Stimulated activated naive B cell treated with anti-CD40 and anti-IgM and Interleukin-4, amounts not matched to agents 10 μg/mL and 1 μg/mL and 100 μg/mL, for 72 hours (primary cell): ENCODE measurements at places on chromosomes 11 and 22.

DNA sequence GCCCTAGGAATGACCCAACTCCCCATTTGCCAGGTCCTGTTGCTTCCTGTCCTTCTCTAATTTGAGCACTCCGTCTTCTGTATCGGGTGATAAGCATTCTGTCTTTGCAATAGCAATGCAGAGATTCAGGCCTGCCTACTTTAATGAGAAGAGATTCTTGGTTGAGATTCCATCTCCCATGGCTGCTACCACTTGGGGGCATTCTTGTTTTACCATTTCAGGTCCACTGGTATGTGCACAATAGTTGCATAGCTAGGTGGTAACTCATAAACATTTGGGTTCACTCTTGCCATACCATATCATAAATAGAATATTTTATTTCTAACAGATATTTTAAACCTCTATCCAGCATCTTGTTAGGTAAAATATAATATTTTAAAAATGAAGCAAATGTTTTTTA lies 34.4 kb upstream of the CALCB start:
- no peak for DNase-seq
- H3K27ac ChIP-seq, result no peak overlapping the region
- peaks cover 8% of the 10 kb centered on the region for H3K27me3 ChIP-seq
- H3K36me3 ChIP-seq, result no peaks in the 10 kb centered on the region
- no peak overlapping the region for H3K4me3 ChIP-seq

GRCh38 chr11:66277471-66278362 lies at the start of gene CNIH2:
TSS of gene CNIH2 (plus strand) at chr11:66278175. CDS start at chr11:66278457, 282 bp downstream.
- peak within 1 kb of the TSS; percentile 78 for H3K4me3 ChIP-seq
- no peak for DNase-seq
- H3K27me3 ChIP-seq, result peaks cover 22% of the 10 kb centered on the region
- H3K27ac ChIP-seq, result peak within 1 kb of the TSS; percentile 71

DNA sequence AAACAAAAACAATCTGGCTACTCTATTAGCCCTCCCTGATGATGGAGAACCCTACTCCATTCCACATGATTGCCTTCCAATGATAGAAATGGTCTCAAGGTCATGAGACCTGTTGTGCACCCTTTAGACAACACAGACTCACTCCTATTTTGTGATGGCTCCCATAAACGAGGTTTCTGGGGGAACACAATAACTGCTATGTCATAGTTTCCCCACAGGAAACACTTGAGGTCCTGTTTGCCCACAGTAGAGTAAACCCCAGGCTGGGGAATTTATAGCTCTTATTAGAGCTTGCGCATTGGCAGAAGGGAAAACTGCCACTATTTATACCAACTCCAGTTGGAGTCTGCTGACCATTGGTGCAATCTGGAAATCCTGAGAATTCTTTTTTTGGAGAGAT lies 28.7 kb downstream of the MIF start:
- no peak for DNase-seq
- H3K4me3 ChIP-seq, result no peak overlapping the region
- H3K4me1 ChIP-seq, result no peaks in the 10 kb centered on the region
- H3K27me3 ChIP-seq, result no peaks in the 10 kb centered on the region
- no peak overlapping the region for H3K27ac ChIP-seq

DNA sequence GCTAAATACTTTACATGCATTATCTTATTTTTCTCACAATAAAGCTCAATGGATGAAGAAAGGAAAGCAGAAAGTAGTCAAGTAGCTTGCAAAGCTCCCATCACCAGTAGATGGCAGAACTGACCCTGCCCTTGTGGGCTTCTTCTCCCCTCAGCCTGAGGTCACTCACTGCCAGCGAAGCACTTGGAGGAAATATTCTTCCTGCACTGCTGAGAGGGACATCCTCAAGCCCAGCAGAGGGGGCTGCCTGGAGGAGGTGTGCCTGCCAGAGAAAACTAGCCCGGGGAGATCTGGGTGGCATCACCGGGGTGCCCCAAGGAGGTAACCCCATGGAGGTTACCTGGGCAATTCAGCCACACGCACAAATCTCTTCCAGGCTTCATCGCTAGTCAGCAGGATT lies 6.6 kb downstream of the APOL4 start:
- peaks cover 13% of the 10 kb centered on the region for H3K4me1 ChIP-seq
- no peaks in the 10 kb centered on the region for H3K36me3 ChIP-seq
- peak; percentile 20 for DNase-seq
- no peak overlapping the region for H3K4me3 ChIP-seq

DNA sequence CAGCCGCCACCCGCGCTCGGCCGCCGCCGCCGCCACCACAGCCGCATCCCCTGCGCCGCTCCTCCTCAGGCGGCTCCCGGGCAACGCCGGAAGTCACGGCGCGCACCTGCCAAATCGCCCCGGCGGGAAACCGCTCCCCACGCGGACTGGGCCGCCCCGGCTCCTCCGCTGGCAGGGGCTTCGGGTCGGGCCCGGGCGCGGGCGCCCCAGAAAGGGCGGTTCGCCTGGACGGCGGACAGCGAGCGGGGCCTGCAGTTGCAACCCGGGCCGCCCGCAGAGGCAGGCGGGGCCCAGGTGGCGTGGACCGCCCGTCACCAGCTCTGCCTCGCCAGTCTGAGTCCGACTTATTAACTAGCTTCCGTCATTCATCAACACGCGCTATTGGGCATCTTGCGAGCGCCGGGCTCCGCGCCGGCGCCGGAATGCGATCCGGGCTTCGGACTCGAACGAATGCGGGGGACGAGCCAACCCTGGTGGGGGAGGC lies at the start of gene HIRA:
Gene HIRA (minus strand): TSS at position 85 of the 484 bp plus-strand sequence. CDS start 257 bp downstream, outside the sequence.
- peaks cover 66% of the 10 kb centered on the region for H3K4me1 ChIP-seq
- H3K27me3 ChIP-seq, result no peaks in the 10 kb centered on the region
- peak within 1 kb of the TSS; percentile 98 for H3K4me3 ChIP-seq
- H3K36me3 ChIP-seq, result peaks cover 9% of the 10 kb centered on the region

GRCh38 chr22:46742576-46743221 lies 4.6 kb upstream of the CERK start:
- H3K4me3 ChIP-seq, result no peak overlapping the region
- peaks cover 6% of the 10 kb centered on the region for H3K36me3 ChIP-seq
- peaks cover 10% of the 10 kb centered on the region for H3K4me1 ChIP-seq
- no peak for DNase-seq
- H3K27ac ChIP-seq, result peak overlapping the region; percentile 25

GRCh38 chr11:14073849-14074476 lies 111.4 kb downstream of the SPON1 start:
- H3K36me3 ChIP-seq, result no peaks in the 10 kb centered on the region
- H3K27ac ChIP-seq, result no peak overlapping the region
- no peak for DNase-seq
- peaks cover 5% of the 10 kb centered on the region for H3K4me1 ChIP-seq
- no peak overlapping the region for H3K4me3 ChIP-seq

GRCh38 chr22:27795053-27795452 lies 6.5 kb downstream of the MN1 start:
- DNase-seq, result no peak
- no peaks in the 10 kb centered on the region for H3K4me1 ChIP-seq
- no peak overlapping the region for H3K4me3 ChIP-seq

GRCh38 chr11:129817534-129818051 lies 1.9 kb downstream of the TMEM45B start:
- no peak overlapping the region for H3K27ac ChIP-seq
- no peak overlapping the region for H3K4me3 ChIP-seq
- H3K27me3 ChIP-seq, result peaks cover 48% of the 10 kb centered on the region
- H3K4me1 ChIP-seq, result peaks cover 6% of the 10 kb centered on the region

DNA sequence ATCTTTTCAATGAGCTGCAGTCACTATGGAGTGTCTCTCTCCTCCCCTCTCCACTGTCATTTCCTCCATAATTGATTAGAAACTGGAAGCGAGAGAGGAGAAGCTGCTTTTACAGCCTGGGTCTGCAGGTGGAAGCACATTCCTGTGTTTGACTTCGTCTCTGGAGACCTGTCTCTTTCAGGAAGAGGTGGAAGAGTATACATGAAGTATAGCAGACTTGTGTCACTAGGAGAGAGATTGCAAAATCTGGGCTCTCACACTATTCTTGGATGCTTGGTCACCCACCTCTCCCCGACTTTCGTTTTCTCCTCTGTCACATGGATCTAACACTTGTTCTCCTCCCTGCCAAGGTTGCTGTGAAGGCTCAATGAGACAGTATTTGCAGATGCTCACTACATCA lies 323.3 kb downstream of the NTM start:
- H3K27me3 ChIP-seq, result peaks cover 32% of the 10 kb centered on the region
- peaks cover 3% of the 10 kb centered on the region for H3K36me3 ChIP-seq
- no peak for DNase-seq
- H3K27ac ChIP-seq, result no peak overlapping the region

DNA sequence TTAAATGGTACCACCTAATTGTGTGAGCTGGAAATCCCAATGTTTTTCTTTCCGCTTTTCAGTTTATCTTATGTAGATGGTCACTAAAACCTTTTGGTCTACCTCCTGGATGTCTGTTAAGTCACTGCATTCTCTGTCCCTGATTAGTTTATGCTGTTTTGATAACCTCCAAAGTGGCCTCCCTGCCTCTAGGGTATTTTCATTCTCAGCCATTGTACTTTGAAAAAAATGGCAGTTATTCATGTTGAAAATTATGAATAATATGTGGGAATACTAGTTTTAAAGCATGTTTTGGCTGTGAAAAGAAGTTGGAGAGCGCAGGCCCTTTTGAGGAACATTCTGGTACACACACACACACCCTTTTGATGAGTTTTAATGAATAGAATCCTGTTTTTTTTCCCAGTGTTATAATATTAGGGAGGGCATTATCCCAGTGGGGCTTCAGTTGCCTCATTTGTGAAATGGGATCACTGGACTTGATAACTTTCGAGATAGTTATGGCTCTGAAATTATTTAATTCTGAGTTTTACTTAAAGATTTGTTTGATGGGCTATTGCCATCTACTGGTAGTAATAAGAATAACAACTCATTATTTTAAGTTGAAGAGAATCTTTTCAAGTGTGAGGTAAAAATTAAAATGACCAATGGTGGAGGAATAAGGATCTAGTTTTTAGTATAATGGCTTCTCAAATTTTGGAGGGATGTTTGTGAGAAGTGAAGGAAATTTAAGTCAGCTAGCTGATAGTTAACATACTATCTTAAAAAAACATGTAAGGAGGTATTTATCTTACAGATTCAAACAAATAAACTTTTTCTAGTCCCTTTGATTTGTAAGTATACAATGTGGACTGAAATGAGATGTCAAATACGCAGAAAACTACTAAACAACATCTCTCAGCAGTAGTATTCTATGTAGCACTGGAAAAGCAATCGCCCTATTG lies 3.9 kb downstream of the FDX1 start:
- no peaks in the 10 kb centered on the region for H3K27me3 ChIP-seq
- no peak overlapping the region for H3K27ac ChIP-seq
- peaks cover 14% of the 10 kb centered on the region for H3K36me3 ChIP-seq
- no peak overlapping the region for H3K4me3 ChIP-seq
- no peak for DNase-seq

GRCh38 chr11:126136507-126136906 lies 73.8 kb upstream of the CDON start:
- no peak overlapping the region for H3K27ac ChIP-seq
- no peak for DNase-seq
- H3K36me3 ChIP-seq, result no peaks in the 10 kb centered on the region
- H3K4me1 ChIP-seq, result no peaks in the 10 kb centered on the region
- H3K27me3 ChIP-seq, result peaks cover 25% of the 10 kb centered on the region
- no peak overlapping the region for H3K4me3 ChIP-seq

DNA sequence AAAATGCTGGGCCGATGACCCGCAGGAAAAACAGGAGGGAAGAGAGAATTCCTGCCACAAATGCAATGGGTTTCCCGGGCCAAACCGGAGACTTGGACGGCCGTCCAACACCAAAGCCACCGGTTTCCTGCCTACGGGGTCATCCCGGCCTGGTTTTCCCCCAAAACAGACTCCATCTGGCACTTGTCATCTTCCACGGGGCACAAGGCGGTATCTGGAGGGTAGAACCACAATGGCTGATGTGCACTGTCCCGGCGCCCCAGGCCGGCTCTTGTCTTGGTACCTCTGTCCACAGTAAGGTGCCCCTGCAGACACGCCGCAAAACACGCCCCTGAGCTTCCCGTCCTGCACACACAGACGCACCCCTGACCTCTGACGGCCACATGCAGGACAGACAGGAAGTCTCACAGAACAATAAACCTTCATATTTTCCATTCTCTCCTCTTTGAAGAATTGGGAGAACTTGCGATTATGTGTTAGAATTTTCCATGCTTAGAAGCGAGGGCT lies 20.1 kb downstream of the CELSR1 start:
- H3K4me3 ChIP-seq, result no peak overlapping the region
- DNase-seq, result no peak
- H3K27ac ChIP-seq, result no peak overlapping the region
- H3K27me3 ChIP-seq, result peaks cover 1% of the 10 kb centered on the region
- peaks cover 11% of the 10 kb centered on the region for H3K4me1 ChIP-seq

GRCh38 chr11:100670140-100670539 lies 16.9 kb upstream of the ARHGAP42 start:
- H3K4me3 ChIP-seq, result no peak overlapping the region
- H3K27me3 ChIP-seq, result peaks cover 20% of the 10 kb centered on the region
- DNase-seq, result no peak
- no peaks in the 10 kb centered on the region for H3K4me1 ChIP-seq
- H3K27ac ChIP-seq, result no peak overlapping the region
- no peaks in the 10 kb centered on the region for H3K36me3 ChIP-seq

- no peak for DNase-seq
- no peaks in the 10 kb centered on the region for H3K36me3 ChIP-seq
- no peak overlapping the region for H3K27ac ChIP-seq
- H3K27me3 ChIP-seq, result peaks cover 57% of the 10 kb centered on the region
Observed at GRCh38 chr11:134060316-134060715, 8.6 kb upstream of the JAM3 start.

GRCh38 chr11:74135127-74135840 lies 35.5 kb downstream of the C2CD3 start:
- DNase-seq, result no peak
- no peaks in the 10 kb centered on the region for H3K27me3 ChIP-seq
- no peaks in the 10 kb centered on the region for H3K4me1 ChIP-seq
- H3K27ac ChIP-seq, result no peak overlapping the region

DNA sequence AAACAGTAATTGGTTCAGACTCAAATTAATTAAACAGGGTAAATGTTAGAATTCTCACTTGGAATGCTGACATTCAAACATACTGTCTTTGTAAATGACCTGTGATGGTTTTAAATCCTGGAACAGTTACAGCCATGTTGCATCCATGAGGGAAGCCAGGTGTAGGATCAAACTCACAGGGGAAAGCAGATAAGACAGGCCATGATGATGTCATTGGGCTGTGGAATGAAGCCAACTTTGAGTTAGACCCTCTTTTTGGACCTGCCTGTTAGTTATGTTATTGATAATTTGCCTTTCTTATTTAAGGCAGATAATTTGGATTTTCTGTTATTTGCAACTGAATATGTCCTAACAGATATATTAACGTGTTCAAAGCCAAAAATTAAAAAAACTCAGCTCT lies 39.3 kb upstream of the ABTB2 start:
- H3K4me3 ChIP-seq, result no peak overlapping the region
- peaks cover 6% of the 10 kb centered on the region for H3K36me3 ChIP-seq
- no peak for DNase-seq
- peaks cover 28% of the 10 kb centered on the region for H3K27me3 ChIP-seq

DNA sequence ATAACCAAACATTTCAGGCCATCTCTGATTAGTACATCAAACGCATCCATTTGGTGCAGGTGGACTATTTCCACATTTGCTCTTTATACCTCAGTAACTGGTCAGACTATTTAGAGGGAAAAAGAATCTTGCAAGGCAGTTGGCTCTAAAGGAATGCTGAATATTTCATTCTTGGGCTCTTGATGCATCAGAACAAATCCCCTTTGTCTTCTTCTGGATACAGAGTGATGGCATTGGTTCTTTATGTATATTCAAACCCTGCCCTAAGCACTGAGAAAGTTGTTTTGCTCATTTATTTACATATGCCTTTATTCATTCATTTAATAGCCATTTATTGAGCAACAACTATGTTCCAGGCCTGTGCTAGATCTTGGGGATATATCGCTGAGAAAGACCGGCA lies 31.1 kb upstream of the RAB30 start:
- no peak for DNase-seq
- H3K4me1 ChIP-seq, result peaks cover 4% of the 10 kb centered on the region
- H3K36me3 ChIP-seq, result no peaks in the 10 kb centered on the region
